ENCODE measurements at places on chromosomes 4 and X.

GRCh38 chr4:73507541-73507940 is 26.0 kb downstream of the AFM start:
- DNase-seq = no peak

DNA sequence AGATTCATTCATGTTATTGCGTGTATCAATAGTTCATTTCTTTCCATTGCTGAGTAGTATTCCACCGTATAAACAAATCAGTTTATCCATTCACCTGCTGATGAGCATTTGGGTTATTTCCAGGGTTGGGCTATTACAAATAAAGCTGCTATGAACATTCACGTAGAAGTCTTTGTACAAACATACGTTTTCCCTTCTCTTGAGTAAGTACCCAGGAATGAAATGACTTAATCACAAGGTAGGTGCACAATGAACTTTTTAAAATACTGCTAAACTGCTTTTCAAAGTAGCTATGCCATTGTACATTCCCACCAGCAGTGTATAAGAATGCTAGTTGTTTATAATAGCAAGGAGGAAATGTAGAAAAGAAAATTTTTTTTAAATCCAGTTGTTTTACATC is 35.9 kb downstream of the SYTL4 start:
- no peak for DNase-seq

GRCh38 chr4:76197971-76198410 is 15.6 kb downstream of the SCARB2 start:
- no peak for DNase-seq

GRCh38 chr4:27149541-27150212 is 289.0 kb downstream of the STIM2 start:
- no peak for DNase-seq

GRCh38 chrX:19343085-19343534 is 617 bp upstream of the PDHA1 start:
- no peak for DNase-seq

- DNase-seq = no peak
Observed at GRCh38 chr4:94892051-94892450, 134.3 kb downstream of the BMPR1B start.

GRCh38 chr4:131509521-131509920 is 1639.6 kb upstream of the PCDH10 start:
- no peak for DNase-seq

GRCh38 chr4:42480281-42480680 is 83.0 kb downstream of the SHISA3 start:
- no peak for DNase-seq

DNA sequence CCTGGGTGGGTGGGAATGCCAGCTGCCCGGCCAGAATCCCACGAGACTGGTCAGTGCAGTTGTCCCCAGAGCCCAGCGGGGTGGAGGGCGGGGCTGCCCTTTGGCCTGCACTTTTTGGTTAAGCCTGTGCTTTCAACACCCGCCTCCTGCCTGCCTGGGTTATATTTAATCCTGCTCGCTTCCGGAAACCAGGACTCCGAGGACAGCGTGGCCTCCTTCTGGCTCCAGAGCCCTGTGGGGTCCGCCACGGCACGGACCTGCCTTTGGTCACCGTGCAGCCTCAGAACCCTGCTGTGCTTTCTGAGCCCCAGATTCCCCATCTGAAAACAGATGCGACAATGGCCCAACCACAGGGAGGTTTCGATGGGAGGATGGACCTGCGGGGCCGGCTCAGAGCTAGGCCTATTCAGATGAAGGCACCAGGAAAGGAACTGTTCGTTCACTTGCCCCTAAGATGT is 29.4 kb upstream of the KIAA0232 start:
- DNase-seq = no peak

GRCh38 chrX:74924449-74925224 is 615 bp downstream of the NEXMIF start:
- no peak for DNase-seq

GRCh38 chrX:84475101-84475500 is 27.2 kb downstream of the HDX start:
- DNase-seq = no peak

- DNase-seq = no peak
Observed at GRCh38 chr4:150664935-150665334, 83.0 kb downstream of the MAB21L2 start.

DNA sequence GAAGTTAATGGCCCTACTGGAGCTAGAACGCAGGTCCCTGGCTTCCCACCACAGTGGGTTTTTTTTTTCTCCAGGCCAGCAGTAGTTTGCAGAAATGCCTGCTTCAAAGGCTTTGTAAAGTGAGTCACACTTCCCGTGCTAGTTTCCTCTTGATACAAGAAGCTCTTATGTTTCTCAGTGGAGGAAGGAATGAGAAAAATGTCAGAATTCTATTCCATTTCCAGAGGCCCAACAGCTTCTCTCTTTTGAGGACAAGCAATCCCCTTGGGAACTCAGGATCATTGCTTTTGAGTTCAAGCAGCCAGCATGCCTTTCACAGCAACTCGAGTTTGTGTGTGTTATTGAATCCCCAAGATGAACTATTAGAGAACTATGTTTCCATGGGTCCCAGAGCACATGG is 134.3 kb downstream of the GUCY2F start:
- DNase-seq = no peak

DNA sequence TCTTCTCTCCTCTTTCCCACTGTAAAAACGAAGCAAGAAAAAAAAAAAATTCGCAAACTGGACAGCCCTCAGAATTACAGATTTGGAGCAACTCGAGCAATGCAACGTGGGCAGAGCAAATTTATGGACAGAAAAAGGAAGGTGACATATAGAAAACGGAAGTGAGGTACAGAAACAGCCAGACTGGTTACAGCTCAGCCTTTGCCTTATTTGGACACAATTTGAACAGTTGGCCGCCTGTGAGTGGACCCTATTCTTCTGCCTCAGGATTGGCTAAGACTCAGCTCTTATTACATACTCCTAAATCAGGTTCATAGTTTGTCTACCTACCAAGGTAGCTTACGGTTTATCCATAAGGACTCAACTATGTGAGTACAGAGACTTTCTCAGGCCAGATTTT is 98.8 kb downstream of the SOWAHB start:
- no peak for DNase-seq

- DNase-seq = no peak
Observed at GRCh38 chr4:118889312-118889691, 648 bp downstream of the SYNPO2 start.

- DNase-seq = no peak
Observed at GRCh38 chr4:25112995-25113380, 47.3 kb downstream of the SEPSECS start.

Measured in CD4-positive, alpha-beta T cell treated with Interferon alpha-2 for 1 hour (primary cell).